ENCODE measurements at places on chromosomes 7 and 10.

GRCh38 chr10:56095506-56096225 lies 265.4 kb downstream of the ZWINT start:
- DNase-seq: no peak

GRCh38 chr7:105756367-105756766 lies 120.0 kb downstream of the ATXN7L1 start:
- DNase-seq: no peak

GRCh38 chr7:23787272-23787671 lies 77.3 kb downstream of the STK31 start:
- DNase-seq: no peak

- no peak for DNase-seq
Observed at GRCh38 chr7:74625446-74625845, 32.1 kb upstream of the GTF2I start.

GRCh38 chr10:131697476-131698128 lies 203.2 kb upstream of the PPP2R2D start:
- DNase-seq: no peak

DNA sequence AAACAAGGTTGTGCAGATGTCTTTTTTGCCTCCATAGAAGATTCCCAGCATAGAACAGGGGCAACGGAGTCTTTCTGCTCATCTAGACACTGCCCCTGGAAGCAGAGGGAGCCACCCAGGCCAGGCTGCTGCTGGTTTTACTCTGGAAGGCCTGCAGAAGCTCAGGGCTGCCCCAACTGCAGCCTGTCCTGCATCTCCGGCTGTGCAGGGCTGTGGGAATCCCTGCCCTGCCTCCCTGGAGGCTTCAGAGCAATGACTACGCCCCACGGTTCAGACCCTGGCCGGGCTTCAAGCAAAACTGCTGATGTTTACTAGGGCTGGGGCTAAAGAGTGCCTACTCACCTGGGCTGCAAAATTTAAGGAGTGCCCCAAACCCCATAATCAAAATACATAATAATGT lies 43.9 kb downstream of the GHRHR start:
- DNase-seq: no peak

DNA sequence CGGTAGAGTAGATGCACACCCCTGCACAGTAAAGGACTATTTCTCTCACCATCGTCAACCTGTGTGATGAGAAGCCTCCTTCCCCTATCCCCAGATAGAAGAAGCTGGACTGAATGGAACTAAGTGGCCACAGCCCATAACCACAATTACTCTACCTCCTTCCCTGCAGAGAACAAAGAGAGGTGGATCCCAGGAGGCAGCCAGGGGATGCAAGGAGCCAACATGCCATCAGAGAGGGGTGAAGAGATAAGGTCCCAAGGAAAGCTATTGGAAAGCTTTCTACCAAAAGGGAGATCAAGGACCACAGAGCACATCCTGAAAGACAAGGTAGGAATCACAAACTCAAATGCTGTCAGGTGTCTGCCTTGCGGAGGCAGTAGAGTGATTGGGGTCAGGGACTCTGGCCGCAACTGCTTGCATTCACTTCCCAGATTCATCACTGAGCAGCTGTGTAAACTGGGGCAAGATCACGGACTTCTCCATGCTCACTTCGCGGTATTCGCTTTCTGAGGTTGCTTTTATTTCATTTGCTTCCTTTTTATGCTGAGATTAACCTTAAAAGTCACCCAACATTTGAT lies 81.6 kb upstream of the MYO3A start:
- no peak for DNase-seq

DNA sequence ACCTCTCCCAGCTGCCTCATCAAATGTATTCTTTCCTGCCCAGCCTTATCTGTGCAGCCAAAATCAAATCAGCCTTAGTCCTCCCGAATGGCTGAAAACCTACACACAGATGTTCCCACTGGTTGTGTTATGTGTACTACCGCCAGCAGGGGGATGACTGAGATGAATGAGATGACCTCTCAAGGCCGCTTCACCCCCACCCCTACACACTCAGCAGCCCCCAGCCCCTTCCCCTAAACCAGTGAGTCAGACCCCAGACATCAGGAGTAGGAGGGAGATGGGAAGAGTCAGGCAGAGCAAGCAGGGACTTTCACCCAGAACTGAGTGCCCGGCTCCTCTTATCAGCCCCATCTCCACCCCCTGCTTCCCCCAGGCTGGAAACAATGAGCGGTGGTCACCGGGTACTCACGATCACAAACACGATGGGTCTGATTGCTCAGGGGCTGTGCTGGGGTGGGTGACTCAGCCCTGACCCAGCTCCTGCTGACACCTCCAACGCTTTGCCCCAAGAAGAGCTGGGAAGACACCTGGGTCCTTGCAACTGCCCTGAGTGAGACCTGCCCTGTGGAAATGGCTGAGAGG lies 6.5 kb upstream of the C10orf105 start:
- no peak for DNase-seq

GRCh38 chr7:156234666-156235494 lies 405.7 kb upstream of the RNF32 start:
- no peak for DNase-seq

GRCh38 chr10:74165530-74165901 lies 14.5 kb downstream of the ADK start:
- no peak for DNase-seq

DNA sequence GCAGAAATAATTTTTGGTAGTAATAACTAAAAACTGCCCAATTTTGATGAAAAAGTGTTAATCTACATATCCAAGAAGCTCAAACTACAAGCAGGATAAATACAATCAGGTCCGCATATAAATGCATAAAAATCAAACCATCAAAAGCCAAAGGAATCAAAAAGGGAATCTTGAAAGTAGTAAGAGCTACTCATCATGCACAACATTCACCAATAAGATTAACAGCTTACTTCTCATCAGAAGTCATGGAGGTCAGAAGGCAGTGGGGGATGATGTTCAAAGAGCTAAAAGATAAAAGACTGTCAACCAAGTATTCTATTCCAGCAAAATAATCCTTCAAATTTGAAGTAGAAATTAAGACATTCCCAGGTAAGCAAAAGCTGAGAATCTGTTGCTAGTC lies 76.4 kb downstream of the CRPPA start:
- no peak for DNase-seq

GRCh38 chr10:97948822-97949221 lies 81.6 kb downstream of the CRTAC1 start:
- no peak for DNase-seq

DNA sequence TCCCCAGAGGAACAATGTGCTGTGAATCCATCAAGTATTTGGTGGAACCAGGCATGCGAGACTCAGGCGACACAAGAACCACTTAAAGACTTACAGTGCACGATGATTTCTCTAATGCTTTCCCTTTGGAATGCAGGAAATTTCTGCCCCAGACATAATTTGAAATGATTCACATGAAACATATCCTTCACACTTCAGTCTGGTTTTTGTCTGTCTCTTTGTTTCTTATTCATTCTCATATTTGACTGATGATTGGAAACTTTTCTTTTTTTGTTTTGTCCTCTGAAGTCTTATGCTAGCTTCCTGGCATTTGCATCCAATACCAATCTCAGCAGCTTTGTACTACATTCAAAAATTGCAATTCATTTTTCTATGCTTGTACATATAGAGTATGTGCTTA lies 502.8 kb downstream of the PHTF2 start:
- no peak for DNase-seq

GRCh38 chr10:131983780-131984179 lies 2.1 kb upstream of the BNIP3 start:
- no peak for DNase-seq

DNA sequence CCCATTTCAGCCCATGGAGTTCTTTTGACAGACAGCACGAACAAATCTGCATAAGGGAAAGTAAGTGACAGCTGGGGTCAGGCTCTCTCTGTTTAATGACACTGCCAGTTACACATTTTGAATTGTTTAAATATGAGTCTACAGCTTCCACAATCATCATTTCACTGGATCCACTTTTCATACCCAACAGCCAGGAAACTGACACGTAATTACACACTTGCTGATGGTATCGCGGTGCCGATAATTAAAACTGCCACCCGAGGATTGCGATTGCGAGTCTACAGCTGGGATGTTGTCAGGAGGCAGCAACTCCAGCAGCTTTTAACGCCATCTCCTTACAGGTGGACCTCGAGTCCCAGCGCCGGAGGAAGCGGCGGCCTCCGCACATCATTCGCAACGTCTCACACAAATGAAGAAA lies 230.8 kb upstream of the MGMT start:
- no peak for DNase-seq

- no peak for DNase-seq
Observed at GRCh38 chr10:45513551-45513950, 139.5 kb downstream of the ALOX5 start.

DNA sequence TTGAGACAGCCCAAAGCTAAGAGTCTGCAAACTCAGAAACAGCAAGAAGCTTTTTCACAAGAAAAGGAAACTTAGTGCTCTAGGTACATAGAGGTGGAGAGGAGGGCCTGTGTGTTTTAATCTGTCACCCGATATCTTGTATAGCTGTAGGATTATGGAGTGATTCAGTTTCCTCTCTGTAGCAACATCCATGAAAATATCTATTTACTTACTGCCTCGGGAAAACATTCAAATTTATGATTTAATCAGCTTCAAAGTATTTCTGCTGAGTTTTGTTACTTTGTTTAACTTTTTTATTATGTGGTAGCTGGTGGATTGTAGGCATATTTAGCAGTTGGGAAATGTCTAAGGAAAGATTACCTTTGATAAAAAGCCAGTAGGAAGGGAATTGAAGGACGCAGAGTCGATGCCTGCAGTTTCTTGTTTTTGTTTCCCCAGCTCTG lies 292.0 kb downstream of the CCDC3 start:
- no peak for DNase-seq

DNA sequence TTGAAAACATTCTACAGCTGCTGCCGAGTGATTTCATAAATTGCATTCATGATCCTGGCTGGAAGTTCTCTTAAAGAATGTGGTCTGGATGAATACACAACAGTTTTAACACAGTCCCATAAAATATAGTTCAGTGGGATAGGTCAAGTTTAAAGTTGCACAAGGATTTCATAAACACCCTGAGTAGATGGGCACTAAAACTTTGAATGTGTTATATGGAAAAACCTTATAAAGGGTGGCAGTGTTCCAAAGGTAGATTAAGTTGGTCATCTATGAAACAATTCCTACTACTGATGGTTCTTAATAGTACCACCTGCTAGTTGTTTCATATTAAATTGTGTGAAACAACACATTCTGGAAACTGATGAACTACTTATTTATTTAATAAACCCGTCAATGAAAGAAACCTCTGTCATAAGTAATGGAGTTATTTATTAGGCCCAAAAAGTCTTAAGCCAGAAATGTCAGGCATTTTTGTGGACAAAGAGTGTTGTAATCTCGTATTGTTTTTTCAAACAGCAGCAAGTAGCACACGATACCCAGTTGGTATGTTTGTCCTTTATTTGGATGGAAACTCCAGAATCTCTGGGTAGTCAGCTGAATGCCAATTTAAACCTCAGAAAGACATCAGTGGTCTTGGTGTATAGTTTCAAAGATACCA lies 14.3 kb upstream of the RPA3 start:
- DNase-seq: no peak

DNA sequence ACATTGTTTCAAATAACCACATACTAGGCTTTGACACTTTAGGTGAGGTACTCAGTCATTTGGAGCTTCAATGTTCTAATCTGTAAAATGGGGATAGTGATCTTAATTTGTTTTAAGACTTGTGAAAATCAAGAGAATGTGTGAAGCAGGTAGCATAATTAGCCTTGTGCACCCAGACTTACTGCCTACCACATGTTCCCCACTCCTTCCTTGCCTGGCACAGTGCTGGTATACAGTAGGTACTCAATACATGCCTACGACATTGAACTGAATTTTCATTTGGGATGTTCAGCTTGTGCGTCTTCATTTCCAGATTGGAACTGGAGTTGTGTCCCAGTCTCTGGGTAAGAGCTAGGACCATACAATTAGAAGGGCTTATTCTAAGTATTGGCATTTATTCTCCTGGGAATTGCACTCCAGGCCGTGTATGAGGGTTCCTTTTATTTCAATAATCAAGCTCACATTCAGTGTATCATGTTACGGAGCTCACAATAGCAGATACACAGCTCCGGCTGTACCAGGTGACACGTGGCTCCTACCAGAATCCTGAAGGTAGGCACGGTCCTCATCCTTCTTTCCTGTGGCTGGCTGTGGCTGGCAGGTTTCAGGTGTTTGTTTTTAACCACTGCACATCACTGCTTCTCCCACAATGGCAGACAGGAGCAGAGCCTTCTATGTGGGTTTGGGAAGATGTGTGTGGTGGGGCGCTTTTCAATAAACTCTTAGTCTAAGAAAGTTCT lies 109.4 kb upstream of the PDCD4 start:
- DNase-seq: no peak

GRCh38 chr10:122294511-122295450 lies 23.7 kb downstream of the BTBD16 start:
- no peak for DNase-seq

DNA sequence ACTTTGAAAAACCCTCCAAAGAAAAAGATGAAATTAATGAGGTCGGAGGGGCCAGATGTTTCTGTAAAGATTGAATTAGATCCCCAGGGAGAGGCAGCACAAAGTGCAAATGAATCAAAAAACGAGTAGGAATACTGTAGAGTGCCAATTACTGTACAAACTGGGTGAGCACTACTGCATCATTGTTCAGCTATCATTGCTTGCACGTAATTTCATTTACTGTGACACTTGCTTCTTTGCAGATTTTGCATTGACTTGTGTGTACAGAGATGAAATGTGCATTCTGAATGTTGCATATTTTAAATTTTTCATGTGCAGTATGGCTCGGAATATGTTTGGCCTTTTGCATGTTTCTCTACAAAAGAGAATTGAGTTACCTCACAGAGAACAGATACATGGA lies 123.7 kb downstream of the LCOR start:
- no peak for DNase-seq

DNA sequence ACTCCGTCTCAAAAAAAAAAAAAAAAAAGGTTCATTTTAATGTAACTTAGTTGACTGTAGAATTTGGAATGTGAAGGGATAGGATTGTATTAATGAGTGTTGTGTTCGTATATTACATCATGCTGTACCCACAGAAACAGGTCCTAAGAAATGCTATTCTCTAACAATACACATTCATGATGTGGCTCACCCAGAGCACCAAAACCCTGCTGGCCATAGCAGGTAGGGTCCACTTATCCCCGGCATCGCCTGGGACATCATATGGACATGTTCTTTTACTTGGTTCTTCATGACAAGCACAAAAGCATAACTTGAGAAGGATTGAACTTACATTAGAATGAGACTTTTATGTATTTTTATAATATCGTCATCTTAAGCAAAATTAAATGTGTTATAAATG lies 241.5 kb downstream of the CACNB2 start:
- no peak for DNase-seq

GRCh38 chr7:148159331-148159730 lies 431.2 kb upstream of the C7orf33 start:
- DNase-seq: no peak

GRCh38 chr7:86913709-86914108 lies 145.7 kb downstream of the ELAPOR2 start:
- no peak for DNase-seq

GRCh38 chr7:37916017-37916672 lies 472 bp downstream of the SFRP4 start:
- DNase-seq: no peak
